ENCODE measurements at places on chromosomes 11 and 22.

GRCh38 chr22:28715611-28716010, 26.0 kb downstream of the CHEK2 start:
- no peak for DNase-seq

DNA sequence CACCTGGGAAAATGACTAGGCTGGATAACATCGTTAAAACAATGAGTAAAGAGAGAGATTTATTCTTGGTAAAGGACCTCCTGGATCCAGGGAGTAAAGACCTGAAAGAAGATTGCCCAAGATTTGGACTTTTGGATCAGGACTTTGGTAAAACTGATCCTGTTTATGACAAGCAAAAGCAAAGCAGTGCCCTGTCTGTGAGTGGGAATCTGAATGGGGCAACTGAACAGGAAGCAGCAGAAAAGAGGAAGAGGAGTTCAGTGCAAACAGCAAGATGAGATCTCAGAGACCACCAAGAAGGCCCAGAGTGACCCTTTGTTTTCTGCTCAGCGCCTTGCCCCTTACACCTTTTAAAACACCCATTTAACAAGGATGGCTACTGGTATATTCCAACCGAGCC, 122.0 kb downstream of the VPREB1 start:
- no peak for DNase-seq

- DNase-seq: peak; percentile 63
These were observed 3.4 kb downstream of the TIMM10 start for GRCh38 chr11:57527056-57527631.

GRCh38 chr22:41222846-41223507, 17.8 kb downstream of the CHADL start:
- DNase-seq: no peak

DNA sequence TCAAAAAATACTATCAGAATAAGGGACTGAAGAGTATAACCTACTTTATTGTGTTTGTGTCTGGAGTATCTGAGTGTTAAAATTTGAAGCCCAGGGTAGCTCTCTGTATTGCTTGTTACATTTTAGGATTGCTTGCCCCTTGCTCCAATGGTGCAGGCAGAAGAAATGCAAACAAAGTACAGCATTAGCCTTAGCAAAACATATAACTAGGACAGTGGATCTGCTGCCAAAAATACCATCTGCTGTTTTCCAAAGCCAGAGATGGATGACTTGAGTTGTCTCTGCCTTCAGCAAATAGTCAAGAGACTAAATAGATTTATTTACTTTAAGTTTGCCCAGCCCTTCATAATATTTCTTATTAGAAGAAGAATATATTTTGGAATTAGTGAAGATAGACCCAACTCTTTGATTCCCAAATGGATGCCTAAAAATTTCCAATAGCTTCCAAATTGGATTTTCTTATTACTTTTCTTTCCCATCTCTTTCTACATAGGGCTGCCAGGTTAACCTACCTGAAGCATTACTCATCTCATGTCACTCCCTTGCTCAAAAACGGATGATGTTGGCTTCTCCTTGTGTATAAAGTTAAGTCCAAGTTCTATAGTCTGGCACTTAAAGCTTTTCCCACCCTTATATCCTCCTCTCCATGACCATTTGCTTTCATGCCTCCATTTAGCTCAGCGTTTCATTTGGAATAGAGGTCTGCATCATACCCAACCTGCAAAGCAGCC, 66.3 kb downstream of the LDLRAD3 start:
- peak; percentile 54 for DNase-seq

DNA sequence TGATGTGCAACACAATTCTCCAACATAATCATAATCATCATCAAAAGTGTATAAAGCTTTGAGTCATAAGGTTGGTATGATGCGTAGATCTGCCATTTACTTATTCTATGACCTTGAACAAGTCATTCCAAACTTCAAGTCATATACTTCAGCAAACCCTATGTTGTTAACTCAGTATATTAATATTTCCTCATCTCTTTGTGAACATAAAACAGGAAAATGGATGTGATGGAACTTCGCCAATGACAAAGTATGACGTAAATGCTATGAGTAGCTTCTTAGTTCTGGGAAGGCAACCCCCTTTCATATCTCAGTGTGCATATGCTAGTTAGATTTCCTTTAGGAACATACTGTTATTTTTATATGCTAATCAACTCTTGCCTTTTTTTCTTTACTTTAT, 102.7 kb upstream of the ANO3 start:
- DNase-seq: no peak

GRCh38 chr11:1639666-1640065, 10.1 kb downstream of the KRTAP5-5 start:
- DNase-seq: peak; percentile 69

DNA sequence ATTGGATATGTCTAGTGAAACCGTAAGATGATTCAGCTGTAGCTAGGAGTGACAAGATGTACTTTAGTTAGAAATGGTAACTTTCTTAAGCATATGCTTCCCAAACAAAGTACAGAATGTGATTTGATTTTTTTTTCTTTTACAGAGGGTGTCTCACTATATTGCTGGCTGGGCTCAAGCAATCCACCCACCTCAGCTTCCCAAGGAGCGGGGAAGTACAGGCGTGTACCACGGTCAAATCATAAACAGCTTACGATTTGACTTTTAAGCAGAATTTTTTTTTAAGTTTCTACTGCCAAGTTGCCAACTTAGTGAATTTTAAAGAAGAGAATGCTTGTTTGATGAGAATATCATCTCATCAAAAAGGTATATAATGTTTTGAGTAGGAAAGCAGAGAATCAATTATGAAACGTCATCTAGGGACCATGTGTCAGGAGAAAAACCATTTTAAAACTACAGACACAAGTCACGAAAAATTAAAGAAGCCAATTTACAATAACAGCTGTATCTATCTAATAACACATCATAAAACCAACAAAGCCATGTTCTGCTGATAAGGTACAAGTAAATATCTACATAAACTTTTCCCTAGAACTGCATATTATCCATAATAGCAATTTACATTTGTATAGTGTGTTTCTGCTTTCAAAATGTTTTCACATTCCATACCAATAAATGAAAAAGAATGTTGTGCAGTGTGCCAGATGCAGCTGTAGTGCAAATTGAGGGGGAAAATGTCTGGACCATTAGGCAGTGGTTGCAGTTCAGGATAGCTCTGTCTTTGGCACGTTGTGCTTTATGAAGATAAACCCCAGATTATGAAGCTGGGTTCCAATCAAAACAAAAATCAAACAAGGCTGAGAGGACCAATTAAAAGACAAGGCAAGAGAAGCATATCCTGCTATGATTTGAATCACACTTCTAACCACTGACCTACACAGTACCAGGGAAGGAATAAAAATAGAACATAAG, 33.7 kb upstream of the USP47 start:
- DNase-seq: no peak

DNA sequence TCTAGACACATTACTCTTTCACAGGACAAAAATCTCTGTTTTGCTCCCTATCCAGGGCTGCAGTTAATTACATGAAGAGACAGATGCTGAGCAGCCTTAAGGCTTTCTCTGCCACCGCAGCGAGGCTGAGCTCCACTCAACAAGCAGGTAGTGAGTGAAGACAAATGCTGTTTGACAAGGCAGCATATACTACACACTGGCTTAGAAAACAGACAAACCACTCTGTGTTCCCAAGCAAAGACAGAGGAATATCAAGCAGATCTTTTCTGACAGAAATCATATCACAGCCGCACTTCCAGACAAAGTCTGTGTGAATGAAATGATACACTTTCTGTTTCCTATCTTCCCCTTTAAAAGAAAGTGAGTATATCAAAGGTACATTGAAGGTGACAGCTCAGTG, 368.1 kb downstream of the DCDC1 start:
- no peak for DNase-seq

DNA sequence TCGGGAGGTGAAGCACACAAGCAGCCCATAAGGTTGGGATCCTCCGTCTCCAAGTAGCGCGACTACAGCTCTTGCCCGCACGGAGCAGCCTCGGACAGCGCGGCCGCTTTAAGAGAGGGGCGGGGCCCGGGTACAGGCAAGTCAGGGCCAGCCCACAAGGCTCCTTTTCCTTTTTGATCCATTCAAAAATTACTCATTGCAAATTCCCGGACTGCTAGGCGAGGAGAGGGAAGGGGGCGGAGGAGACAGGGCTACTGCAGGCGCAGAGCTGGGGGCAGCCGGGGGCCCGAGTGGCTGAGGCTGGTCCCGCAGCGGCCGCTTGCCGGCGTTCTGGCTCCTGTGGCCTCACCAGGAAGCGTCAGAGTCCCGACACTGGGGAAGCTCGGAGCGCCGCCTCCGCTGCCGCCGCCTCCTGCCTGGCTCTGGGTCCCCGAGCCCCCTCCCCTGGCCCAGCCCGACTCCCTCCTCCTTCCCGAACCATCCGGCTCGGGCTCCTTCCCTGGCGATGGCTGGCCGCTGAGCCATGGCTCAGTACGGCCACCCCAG, at the start of gene UBASH3B:
TSS of gene UBASH3B (plus strand) at position 196 of the 546 bp plus-strand sequence. CDS start at position 524, 328 bp downstream.
- DNase-seq: peak; percentile 77

DNA sequence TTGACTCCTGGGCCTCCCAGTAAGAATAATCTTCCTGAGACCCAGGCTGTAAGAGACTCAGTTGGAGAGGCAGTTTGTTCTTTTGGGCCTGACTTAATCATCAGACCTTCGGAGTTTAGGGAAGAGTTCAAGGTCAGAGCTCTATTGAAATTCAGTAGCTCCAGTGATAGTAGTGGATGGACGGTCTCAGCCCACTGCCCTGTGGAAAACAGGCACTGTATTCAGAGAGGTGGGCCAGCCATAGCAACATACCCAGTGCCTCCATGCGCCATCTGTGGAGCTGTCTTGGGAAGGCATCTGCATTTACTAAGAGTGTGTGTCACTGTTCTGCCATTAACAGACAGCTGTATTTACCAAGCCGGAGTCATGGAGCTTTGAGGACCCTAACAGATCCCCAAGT, 2.9 kb downstream of the SMARCB1 start:
- no peak for DNase-seq

- DNase-seq: no peak
These were observed 48.4 kb upstream of the ARHGAP42 start for GRCh38 chr11:100638648-100639047.
